ENCODE measurements at places on chromosomes 3 and 15.

DNA sequence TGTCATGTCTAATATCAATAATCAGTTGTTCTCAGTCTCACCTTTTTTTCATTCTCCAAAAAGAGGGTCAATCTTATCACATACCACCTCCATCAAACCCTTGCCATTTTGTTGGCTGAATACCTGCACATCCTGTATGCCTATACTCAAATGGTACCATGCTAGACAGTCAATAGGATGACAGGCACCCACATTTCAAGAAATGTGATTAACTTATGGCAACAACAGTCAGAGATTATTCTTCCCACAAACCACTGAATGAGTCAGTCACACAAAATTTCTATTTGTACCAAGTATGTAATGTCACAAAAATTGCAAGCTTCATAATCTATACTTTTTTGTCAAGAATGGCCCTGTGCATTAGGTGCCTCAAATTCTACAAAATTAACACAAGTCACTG is 5.1 kb upstream of the SLC27A2 start:
- DNase-seq = peak; percentile 9

DNA sequence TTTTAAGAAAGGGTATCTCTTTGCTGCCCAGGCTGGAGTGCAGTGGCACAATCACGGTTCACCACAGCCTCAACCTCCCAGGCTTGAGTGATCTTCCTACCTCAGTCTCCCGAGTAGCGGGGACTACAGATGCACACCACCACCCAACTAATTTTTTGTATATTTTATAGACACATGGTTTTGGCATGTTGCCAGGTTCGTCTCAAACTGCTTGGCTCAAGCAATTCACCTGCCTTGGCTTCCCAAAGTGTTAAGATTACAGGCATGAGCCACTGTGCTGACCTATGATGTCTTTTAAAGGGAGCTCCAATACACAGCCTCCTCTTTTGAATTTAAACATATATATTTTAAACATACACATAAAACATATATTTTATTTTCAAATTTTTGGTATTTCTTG is 60.9 kb downstream of the SLC9C1 start:
- DNase-seq = no peak

DNA sequence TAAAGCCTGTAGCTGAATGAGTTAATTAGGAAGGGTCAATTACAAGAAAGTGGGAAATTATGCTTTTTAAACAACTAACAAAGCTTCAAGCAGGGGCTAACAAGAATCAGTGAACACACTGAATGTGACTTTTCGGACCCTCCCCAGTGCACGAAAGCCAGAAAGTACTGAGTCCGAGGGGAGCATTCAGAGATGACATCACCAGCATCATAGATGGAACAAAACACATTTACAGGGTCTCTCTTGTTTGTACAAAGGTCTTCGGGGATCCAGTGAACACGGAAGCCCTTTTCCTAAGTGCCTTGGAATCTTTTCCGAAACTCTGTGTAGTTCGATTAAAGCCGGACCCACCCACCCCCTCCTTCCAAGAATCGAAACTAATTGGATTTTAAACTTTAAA is 829 bp downstream of the DCP1A start:
- DNase-seq = no peak

DNA sequence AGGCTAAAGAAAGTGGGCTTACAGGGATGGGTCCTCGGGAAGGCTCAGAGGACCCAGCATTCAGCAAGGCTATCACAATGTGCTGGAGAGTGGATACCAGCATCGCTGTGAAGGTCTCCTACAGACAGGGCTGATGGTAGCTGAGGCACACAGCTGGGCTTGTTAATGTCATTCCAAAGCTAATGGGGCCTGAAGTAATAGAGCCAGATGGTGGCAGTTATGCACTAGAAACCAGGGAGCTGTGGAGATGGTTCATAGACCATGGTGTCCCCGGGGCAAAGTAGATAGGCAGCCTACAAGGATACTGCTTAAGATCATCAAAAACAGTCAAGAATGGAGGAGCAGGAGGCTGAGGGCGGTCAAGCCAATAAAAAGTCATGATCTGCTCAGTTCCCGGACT is 24.8 kb upstream of the BOC start:
- no peak for DNase-seq

All from non-pigmented ciliary epithelial cell (primary cell).